Stimulated activated CD4-positive, alpha-beta T cell treated with anti-CD3 and anti-CD28 coated beads, Interleukin-1b, Interleukin-23, amount 100 ng/mL, for 1 hour (primary cell): ENCODE measurements at places on chromosomes 1 and 21.

DNA sequence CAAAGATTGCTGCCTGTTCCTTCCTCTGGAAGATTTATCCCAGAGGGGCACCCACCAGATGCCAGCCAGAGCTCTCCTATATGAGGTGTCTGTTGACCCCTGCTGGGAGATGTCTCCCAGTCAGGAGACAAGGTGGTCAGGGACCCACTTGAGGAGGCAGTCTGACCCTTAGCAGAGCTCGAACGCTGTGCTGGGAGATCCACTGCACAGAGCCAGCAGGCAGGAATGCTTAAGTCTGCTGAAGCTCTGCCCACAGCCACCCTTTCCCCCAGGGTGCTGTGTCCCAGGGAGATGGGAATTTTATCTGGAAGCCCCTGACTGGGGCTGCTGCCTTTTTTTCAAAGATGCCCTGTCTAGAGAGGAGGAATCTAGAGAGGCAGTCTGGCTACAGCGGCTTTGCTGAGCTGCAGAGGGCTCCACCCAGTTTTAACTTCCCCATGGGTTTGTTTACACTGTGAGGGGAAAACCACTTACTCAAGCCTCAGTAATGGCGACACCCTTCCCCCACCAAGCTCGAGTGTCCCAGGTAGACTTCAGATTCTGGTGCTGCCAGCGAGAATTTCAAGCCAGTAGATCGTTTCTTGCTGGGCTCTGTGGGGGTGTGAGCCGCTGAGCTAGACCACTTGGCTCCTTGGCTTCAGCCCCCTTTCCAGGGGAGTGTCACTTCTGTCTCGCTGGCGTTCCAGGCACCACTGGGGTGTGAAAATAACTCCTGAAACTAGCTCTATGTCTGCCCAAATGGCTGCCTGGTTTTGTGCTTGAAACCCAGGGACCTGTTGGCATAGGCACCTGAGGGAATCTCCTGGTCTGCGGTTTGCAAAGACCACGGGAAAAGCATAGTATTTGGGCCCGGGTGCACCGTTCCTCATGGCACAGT, 51.1 kb upstream of the PDC start:
- DNase-seq, result no peak

DNA sequence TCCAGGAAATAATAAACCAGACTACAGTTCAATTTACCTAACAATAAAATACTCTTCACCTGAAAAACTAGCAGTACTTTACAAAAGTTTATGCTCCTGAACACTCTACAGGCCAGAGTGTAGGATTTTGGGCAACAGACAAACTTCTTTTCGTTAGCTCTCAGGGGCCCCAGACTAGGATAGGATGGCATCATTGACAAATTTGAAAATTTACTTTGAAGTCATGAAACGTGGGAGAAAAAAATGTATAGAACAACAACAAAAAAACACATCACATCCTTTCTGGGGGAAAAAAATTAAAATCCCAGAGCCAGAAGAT, 1.2 kb downstream of the PTP4A2 start:
- DNase-seq, result no peak

GRCh38 chr1:54597455-54598030, 25.8 kb downstream of the FAM151A start:
- no peak for DNase-seq

- no peak for DNase-seq
These were observed 13.5 kb upstream of the CHI3L1 start for GRCh38 chr1:203199816-203200571.

DNA sequence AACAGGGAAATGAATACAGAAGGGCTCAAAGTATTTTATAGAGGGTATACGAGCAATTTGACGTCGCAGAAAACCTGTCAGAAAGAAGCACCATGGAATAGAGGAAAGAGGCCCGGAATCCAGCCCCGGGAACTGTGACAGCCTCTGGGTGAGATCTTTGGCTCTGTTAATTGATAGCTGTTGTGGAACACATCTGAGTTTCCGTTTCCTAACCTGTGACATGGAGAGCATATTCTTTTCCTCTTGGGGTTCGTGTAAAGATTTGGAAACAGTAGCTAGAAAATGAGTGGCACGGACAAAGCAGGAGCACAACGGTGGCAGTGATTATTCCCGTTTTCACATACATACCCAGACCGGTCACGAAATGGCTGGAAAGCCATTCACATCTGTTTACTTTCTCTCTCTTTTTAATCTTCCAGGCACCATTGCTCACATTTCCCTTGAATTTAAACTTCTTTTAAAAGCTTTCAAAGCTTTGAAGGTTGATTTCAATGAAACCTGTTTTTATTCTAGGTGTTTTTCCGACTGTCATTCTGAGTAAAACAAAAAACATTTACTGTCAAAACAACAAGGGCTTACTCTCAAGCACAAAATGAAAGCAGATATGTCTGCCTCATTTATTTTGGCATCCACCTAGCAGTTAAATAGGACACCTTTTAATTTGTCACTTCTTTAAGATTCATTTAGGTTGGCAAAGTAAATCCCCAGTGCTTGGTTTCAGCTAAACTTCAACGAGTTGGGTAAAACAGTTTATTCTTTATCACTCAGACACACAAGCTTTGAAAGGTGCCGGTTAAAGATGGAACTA, 26.7 kb upstream of the C8B start:
- no peak for DNase-seq

GRCh38 chr1:17075470-17076255, 21.8 kb upstream of the SDHB start:
- DNase-seq, result no peak

- no peak for DNase-seq
These were observed 21.4 kb upstream of the PLEKHG5 start for GRCh38 chr1:6512908-6513280.

DNA sequence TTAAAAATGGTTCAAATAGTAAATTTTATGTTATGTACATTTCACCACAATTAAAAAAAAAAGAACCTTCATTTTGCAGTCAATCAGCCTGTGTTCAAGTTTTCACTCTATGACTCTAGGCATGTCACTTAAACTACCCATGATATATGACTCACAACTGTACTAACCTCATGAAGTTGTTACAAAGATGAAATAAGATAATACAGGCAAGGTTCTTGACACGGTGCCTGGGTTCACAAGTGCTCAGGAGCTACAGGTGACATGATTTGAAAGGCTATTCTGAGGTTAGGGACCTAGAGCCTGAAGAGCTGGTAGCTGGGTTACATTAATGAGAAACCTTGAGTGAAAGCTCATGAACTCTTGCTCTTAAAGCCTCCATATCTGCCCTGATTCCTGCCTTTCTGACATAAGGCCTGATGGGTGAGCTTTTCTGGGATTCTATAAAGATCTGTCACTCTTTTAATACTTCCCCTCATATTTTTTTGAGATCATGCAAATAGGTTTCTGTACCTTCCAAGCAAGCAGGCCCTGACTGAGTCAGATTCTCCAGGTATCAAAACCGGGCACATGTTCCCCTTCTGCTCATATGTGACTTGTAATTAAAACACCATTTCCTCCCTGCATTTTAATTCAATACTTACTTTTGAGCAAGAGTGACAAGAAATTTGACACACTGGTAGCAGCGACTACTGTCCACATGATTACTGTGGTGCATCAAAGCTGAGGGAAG, 34.0 kb downstream of the PCSK9 start:
- DNase-seq, result no peak
